Central memory CD4-positive, alpha-beta T cell (primary cell): ENCODE measurements at places on chromosomes 1 and 21.

- DNase-seq: no peak
Measured at GRCh38 chr1:169364948-169365347, 2.6 kb downstream of the NME7 start.

- DNase-seq: no peak
Measured at GRCh38 chr1:177627148-177627910, 342.5 kb downstream of the SEC16B start.

GRCh38 chr1:94070865-94071264 lies 50.1 kb downstream of the ABCA4 start:
- no peak for DNase-seq

- DNase-seq: no peak
Measured at GRCh38 chr1:186569856-186570255, 108.9 kb upstream of the PDC start.

DNA sequence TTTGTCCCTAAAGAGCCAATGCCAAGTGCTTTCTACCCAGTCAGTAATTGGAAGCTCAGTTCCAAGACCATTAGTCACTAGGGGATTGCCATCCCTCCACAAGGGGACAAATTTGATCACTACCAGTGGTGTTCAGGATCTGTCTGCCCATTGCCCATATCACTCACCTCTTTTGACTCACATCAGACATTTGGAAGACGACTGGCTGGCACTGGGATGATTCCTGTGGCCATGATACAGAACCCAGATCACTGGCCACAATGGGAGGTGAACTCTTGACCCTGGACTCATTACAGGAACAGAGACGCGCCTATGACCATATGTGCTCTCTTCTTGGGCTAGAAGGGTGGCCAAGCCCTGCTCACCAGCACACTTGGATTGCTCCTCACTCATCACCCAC lies 71.0 kb downstream of the COLGALT2 start:
- no peak for DNase-seq
